Hippocampal formation (tissue), 2 donors: ENCODE measurements at places on chromosomes 11 and 22.

DNA sequence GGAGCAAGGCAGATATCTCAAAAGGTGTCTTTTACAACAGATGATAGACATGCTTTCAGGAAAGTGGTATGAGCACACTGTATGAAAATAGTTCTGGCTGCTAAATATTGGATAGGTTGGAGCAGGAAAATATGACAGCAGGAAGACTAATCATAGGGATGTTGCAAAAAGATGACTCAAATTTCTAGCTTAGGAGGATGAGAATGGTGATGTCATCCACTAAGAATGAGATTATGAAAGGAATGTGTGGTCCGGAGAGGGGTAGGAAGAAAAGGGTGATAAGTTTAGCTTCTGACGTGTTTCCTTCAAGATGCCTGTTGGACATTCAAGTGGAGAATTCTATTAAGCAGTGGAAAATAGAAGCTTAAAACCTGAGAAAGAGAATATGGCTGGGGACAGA, 46.4 kb downstream of the RCN1 start:
- no peak for DNase-seq

GRCh38 chr11:125224391-125225021, 60.0 kb downstream of the PKNOX2 start:
- DNase-seq, result no peak

DNA sequence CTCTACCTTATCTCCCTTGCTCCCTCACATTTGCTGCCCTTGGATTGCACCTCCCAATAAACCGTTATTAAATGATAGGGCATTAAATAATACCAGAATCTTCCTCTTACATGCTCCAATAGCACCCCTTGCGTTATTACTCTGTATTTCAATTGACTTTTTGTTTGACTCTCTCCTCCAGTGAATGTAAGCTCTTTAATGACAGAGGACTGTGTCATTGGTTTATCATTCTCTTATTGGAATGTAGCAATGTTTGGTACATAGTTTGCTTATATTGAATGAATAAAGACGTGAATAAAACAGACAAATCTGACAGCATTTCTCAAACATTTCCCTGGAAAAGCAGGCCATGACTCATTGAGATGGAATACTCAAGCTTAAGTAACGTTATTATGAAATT, 8.7 kb upstream of the MPEG1 start:
- DNase-seq, result no peak

DNA sequence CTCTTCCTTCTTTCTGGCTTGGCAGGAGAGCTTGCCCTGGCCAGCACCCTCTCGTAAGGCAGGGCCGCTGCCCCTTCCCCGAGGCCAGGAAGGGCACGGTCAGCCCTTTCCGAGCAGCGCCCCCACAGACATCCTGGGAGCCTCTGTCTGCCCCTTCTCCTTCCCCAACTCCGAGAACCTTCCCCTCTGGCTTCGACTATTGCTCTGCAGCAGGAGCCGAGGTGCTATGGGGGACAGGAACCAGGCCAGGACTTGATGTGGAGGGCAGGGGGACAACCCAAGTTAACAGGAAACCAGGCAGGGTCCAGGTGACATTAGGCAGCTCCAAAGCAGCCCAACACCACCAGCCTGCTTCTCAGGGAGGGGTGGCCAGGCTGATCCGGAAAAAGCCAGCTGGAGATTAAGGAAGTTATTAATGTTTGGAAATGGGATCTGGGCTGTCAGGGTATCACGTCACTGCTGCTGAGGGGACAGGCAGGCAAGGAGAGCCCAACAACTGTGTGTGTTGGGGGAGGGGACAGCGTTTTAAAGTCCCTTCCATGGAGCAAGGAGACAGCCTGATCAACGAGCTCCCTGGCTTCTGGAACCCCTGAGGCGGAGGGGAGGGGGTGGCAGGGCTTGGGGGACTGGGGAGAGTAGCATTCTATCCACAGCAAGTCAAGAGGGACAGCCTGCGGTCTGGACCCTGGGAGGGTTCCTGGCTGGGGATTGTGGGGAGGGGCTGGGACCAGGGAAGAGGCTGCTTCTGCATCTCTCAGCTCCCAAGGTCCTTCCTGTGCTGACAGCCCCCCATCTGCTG, 27.3 kb downstream of the SYT7 start:
- DNase-seq, result no peak

GRCh38 chr22:42862045-42862734, 5.1 kb upstream of the ARFGAP3 start:
- no peak for DNase-seq

- no peak for DNase-seq
These were observed 5.3 kb upstream of the LRRC10B start for GRCh38 chr11:61503135-61503770.

DNA sequence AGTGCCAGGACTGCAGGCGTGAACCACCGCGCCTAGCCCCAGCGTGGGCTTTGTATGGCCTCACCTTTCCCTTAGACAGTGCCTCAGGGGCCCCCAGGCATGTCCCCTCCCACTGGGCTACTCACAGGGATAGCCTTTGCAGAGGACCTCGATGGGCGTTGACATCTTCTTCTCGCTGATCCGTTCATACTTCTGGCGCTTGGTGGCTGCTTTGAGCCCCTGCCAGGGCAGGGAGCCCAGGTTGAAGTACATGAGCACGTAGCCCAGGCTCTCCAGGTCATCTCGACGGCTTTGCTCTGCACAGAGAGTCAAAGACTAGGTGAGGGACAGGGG, 17.5 kb downstream of the CSNK1E start:
- DNase-seq, result no peak

DNA sequence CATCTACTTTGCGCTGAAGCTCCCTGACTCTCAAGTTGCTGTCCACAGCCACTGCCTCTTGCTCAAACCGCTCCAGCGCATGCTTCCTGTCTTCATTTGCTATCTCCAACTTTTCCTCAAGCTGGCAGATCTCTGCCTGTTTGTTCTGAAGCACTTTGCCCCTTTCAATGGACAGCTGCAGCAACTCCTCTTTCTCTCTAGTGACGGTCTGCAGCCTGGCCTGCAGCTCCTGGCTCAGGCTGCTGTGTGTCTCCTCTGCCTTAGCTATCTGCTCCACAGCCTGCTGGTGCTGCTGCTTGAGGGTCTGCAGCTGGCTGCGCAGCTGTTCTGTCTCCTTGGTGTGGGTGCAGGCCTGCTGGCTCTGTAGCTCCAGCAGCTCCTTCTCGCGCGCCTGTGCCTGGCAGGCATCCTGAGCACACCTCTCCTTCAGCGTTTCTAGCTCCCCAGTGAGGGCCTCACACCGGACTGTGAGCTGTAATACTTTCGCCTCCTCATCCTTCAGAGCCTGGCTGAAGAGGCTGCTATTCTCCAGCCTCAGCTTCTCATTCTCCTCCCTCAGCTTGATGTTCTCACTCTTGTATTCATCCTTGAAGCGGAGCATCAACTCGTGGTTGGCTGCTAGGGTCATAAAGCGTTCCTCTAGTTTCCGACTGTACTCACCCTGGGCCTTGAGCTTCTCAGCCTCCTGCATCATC, 723 bp downstream of the CCDC89 start:
- no peak for DNase-seq
